ENCODE measurements at places on chromosomes 3 and 15.

DNA sequence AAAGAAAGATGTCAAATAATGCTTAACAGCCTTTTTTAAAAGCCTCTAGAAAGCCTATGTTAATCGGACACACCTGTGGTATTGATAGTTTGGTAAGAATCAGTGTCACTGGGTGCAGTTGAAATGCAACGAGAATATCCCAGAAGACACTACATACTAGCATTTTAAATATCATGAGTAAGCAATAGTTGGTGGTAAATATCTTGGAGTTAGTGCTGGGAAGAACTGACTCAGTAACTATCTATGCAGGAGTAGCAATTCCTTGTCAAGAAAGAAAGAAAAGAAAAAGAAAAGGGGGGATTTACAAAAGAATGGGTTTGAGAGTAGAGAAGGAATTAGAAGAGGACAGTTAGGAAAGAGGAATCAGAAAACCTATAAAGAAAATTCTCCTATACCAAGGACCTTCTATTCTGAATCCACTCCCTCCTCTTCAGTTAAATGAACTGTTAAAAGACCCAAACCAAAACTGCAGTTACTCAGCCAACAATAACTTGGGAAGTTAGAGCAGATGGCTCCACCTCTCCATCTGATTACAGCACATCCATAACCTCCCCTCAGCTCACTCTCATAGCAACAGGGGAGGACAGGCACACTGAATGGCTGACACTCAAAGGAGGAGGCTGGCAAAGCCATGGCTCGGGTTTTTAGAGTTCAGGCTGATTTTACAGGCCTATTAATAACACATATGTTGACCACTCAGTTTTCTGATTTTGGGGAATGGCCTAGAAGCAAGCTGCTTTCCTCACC, 207.6 kb upstream of the MDFIC2 start:
- DNase-seq: no peak

DNA sequence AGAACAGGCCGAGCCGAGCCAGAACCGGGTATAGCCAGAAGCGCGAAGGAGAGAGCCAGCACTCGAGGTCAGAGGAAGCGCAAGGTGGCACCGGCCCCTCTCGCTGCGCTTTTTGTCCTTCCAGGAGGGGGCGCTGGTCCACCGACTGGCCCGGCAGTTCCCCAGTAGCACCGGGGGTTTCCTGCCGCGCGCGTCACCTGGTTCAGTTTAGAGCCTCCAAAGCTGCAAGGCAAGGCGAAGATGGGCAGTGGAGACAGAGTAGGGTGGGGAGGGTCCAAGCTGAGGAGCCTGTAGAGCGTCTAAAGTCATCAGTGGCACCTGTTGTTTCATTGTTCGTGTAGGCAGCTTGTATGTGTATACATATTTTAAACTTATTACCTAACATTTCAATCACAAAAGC, 7.6 kb upstream of the NR2E3 start:
- DNase-seq: no peak

DNA sequence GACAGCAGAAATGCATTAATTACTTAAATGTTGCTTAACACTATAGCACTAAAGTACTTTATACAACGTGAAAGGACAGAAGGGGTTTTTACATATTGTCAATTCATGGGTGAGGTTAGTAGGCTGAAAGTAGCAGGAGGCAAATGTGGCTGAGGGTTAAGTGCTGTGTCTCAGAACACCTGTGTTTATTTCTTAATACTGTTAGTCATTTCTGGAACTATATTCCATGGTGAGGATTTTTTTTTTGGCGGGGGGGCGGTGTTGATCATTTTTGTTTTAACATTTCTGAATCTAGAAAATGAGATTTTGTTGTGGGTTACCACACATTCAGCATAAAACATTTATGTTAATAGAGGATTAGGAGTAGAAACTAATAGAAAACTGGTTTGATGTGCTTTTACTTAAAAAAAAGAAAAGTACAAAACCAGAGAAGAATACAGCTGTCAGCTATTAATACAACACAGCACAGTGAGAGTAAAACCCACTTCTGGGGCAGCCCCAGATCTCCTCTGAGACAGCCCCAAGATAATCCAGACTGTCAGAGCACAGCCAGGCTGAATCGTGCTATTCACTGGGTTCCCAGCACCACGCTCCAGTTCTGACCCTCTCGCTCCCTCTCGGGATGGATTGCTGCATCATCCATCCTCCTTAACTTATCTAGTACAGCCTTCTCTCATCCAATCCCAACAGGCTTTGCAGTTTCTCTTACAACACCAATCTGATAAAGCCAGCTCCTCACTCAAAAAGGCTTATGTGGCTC, 307.7 kb downstream of the TUSC7 start:
- no peak for DNase-seq

- no peak for DNase-seq
Observed at GRCh38 chr3:112550859-112551258, 10.9 kb downstream of the ATG3 start.

DNA sequence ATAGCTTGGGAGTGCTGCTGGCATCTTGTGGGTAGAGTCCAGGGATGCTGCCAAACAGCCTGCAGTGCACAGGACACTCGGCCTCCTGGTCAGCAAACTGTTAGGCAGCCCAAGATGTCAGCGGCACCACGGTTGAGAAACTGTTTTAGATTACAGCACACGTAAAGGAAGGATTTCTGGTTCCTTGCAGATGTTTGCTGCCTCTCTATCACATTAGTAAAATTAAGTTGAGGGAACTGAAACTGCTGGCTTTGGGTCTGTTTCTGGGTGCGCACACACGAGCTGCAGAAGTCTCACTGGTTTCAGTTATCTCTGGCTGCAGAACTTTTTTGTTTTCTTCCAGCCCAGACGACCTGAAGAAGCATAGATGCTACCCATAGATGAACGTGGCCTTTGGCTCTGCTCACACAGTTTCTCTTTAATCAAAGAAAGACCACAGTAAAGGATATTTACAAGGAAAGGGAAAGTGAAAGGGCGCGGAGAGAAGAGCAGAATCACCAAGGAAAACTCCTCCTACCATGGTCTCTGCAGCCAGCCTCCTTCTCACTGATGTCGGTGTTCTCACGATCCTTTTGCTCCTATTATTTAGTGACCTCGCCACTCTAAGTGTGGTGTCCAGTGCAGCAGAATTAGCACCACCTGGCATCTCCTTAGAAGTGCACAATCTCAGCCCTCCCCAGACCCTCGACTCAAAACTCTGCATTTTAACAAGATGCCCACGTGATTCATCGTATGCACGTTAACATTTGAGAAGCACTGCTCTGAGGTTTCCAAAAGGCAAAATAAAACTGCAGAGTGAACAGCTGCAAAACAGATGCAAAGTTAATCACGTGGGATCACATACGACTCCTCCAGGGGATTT, 50.6 kb upstream of the AKAP13 start:
- DNase-seq: no peak

GRCh38 chr15:74584779-74585178, 30.9 kb upstream of the CLK3 start:
- DNase-seq: no peak

GRCh38 chr15:62173215-62173614, 8.1 kb upstream of the C2CD4B start:
- DNase-seq: no peak
